ENCODE measurements at places on chromosomes 1 and 21. TPM values are rescaled to one million over a fixed set of nuclear protein-coding genes. Genes with fewer than 3 reads are reported as not detected.

- no peak for DNase-seq
Measured at GRCh38 chr1:113846391-113847035, 25.0 kb downstream of the PTPN22 start.

DNA sequence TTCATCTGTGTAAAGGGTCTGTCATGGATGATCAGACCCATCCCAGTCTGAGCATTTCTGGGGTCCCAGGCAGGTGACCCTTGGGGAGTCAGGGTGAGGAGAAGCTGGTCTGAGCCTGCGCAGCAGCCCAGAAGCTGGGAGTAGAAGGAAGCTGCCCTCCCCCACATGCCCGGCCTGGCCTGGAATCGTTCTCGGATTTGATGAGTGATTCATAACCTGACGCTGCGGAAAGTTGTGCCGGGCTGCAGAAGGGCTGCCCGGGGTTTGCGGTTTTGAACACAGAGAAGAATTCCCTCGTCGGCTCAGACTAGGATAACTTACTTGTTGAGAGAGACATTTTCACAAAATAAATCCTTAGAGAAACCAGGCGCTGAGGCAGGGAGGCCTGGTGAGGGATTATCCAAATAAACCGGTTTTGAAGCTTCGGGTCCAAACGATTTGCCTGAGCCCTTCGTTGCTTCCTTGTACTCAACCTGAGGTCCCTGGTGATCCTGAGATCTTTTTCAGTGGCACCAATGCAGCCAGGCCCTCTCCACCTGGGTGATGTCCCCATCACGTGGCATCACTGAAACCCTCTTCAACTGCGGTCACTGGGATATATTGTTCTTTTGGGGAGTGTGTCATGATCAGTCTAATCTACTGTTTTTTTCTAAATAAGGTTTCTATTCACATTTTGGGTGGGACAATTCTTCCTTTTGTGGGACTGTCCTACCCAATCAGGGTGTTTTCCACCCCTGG is 29.2 kb downstream of the EPHB2 start:
- DNase-seq, result no peak

DNA sequence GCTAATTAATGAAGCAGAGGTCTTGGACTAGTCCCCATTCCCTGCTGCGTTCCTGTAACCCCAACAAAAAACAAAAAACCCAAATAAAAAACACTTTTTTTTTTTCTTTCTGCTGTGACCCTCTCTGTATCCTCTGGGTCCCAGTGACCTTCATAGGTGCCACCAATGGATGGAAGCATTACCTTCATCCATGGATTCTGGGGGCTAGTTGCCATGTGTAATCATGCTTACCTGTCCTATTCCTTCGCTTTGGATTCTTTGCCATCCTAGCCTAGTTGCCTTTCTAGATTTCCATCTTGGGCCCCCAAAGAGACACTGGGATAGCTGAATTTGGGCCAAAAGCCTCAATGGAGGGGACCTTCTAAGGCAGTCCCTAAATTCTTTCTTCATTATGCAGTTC is 1208.7 kb downstream of the BRINP3 start:
- no peak for DNase-seq

KIF17 gene
- total RNA-seq, result not detected

DNA sequence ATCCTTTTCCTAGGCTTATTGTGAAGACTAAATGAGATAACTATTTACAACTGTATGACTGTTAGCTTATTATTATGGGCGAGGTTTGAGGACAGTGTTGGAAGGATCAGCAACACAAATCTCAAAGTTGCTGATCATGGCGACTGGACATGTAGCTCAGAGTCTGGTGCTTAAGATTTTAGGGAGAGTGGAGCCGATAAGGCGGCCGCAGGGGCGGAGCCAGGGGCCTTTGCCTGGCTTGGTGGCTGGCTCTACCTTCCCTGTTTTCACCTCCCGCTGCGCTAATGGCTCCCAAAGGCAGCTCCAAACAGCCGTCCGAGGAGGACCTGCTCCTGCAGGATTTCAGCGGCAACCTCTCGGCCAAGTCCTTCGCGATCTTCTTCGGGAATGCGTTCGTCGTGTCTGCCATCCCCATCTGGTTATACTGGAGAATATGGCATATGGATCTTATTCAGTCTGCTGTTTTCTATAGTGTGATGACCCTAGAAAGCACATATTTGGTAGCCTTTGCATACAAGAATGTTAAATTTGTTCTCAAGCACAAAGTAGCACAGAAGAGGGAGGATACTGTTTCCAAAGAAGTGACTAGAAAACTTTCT is 45.5 kb downstream of the GIPC2 start:
- no peak for DNase-seq

- DNase-seq, result no peak
Measured at GRCh38 chr1:173082913-173083312, 32.2 kb upstream of the TNFSF18 start.

GRCh38 chr1:163657719-163658118 is 336.0 kb downstream of the NUF2 start:
- DNase-seq, result no peak

OR10J1 gene
- total RNA-seq, result not detected

- no peak for DNase-seq
Measured at GRCh38 chr1:92211166-92211565, 6.5 kb upstream of the C1orf146 start.

GRCh38 chr1:223177681-223178080 is 34.6 kb upstream of the TLR5 start:
- no peak for DNase-seq

DYRK1A gene
- 68.1 TPM for total RNA-seq

- no peak for DNase-seq
Measured at GRCh38 chr1:77990629-77991204, 11.8 kb upstream of the FUBP1 start.

DNA sequence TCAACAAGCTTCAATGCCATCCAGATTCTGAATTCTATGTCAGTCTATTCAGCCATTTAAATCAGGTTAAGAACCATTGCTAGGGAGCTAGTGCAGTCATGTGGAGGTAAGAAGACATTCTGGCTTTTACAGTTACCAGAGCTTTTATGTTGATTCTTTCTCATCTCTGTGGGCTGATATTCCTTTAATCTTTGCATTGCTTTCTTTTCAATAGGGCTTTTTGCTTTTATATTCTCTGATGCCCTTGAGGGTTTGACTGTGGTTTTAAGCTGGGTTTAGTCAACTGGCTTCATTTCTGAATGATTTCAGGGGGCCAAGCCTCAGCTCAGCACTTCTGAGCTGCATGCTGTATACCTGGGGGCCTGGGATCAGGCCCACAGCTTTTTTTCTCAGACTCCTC is 51.0 kb upstream of the GORAB start:
- no peak for DNase-seq

ZC3H11A gene
- 85.5 TPM for total RNA-seq

DLGAP3 gene
- total RNA-seq, result 0.93 TPM

DNA sequence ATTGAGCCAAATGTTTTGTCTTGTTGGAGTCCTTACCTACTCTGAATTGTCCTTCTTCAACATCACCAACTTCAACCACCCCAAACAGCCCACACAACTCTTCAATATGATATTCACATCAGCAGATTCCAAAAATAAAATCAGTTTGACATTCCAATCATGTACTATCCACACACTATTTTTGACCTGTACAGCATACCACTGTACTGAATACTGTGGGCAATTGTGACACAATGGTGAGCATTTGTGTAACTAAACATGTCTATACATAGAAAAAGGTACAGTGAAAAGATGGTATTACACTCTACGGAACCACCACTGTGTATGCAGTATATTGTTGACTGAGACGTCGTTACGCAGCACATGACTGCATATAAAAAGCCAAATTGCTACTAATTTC is 223.1 kb downstream of the KCNT2 start:
- no peak for DNase-seq

DNA sequence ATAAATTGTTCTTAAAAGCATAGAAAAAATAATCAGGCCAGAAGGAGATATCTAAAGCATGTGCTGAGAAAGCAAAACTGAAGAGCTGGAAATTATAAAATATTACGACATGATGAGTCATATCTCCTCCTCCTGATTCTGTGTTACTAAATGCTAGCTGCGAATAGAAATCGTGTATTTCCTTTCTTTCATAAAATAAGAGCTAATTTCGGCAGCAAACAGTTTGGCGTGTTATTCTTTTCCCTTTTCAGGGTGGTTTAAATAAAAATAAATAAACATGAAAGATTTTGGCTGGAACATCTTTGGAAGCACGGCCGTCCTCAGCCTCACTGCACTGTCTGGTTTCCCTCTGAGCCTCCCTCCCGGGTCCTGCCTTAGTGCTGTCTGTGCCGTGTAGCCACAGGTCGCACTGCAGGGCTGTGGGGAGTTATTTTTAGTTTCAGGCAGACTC is 56.0 kb downstream of the ADARB1 start:
- no peak for DNase-seq

- no peak for DNase-seq
Measured at GRCh38 chr1:107673006-107673405, 292.0 kb downstream of the VAV3 start.

TNFRSF9 gene
- 57.0 TPM for total RNA-seq

DNA sequence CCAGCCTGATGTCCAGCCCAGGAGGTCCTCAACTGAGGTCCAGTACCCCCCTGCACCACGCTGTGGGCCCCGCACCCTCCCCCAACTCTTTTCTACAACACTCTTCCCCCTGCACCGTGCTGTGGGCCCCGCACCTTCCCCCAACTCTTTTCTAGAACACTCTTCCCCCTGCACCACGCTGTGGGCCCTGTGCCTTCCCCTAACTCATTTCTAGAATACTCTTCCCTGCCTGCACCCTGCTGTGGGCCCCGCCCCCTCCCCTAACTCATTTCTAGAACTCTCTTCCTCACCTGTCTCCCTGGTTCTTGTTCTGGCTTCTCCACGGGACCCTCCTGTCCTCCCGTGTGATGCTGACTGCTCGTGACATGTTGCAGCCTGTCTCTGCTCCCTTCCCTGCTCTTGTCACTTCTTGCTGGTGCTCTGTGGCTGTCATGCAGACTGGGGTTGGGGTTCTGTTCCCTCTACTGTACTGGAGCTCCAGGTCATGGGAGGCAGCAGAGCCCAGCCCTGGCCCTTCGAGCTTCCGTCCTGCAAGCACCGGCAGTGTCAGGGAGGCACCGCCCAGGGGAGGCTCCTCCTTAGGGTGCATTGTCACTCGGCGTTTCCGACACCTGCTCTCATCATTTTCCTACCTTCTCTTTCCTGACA is 160.1 kb upstream of the COL6A1 start:
- DNase-seq, result no peak

- DNase-seq, result no peak
Measured at GRCh38 chr1:117260761-117261423, 50.2 kb upstream of the VTCN1 start.

- peak; percentile 2 for DNase-seq
Measured at GRCh38 chr1:165257969-165258459, 98.5 kb downstream of the LMX1A start.

DNA sequence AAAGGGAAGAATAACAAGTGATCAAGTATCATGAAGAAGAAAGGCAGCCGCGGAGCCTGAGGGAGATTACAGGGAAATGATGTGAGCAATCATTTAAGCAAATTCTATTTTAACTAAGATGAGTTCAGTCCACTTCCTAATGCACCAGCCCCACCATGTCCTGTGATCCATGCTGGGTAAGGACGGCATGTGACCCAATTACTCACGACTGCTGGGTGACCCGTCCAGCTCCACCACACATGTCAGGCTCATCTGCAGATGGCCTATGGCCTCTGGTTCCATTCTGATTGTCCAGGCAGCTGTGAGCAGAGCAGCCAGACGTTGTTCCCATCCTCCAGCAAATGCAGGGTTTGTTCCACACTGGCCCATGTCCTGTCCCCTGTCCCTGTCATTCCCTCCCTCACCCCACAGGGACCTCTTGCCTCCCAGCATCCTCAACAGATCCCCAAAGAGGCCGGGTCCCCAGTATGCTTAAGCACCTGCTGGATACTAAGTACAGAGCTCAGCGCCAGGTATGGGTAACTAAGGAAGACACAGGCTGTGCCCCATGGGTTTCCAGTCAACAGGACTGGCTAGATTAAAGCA is 87.9 kb downstream of the MATN1 start:
- DNase-seq, result no peak

DNA sequence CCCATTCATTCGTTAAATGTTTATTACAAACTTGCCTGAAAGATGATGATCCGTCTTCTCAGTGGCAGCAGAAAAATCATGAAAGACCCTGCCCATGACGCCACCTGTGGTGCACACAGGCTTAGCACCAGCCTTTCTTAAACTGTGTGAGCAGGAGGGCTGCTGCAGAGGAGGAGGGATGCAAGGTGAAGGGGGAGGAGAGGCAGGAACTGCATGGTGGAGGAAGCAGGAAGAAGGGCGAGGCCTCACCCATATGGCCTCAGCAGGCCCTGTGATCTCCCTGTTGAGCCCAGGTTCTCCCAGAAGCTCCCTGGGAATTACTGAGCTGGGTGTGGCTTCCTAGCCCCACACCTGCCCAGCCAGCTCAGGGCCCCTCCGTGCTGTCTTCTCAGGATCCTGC is 25.0 kb upstream of the RD3 start:
- no peak for DNase-seq

NHLH1 gene
- total RNA-seq, result 0.66 TPM

CTPS1 gene
- 172 TPM for total RNA-seq

- DNase-seq, result no peak
Measured at GRCh38 chr21:32611471-32611997, 643 bp downstream of the CFAP298 start.

DNA sequence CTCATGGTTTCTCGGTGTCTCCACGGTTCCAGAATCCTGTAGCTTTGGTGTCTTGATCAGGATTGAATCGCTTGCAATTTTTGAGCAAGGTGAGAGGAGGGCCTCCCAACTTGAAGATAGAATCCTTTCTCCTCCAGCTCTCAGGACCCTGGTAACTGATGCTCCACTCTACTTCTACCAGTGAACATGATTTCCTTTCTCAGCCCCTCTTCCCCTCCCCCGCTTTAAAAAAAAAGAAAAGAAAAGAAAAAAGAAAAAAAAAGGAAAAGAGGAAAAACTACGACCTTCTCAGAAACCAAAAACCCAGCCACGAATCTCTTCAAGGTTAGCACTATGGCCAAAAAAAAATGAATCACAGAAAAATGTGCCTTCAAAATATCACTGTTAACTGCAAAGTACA is 1.2 kb downstream of the ARHGEF11 start:
- no peak for DNase-seq

DNA sequence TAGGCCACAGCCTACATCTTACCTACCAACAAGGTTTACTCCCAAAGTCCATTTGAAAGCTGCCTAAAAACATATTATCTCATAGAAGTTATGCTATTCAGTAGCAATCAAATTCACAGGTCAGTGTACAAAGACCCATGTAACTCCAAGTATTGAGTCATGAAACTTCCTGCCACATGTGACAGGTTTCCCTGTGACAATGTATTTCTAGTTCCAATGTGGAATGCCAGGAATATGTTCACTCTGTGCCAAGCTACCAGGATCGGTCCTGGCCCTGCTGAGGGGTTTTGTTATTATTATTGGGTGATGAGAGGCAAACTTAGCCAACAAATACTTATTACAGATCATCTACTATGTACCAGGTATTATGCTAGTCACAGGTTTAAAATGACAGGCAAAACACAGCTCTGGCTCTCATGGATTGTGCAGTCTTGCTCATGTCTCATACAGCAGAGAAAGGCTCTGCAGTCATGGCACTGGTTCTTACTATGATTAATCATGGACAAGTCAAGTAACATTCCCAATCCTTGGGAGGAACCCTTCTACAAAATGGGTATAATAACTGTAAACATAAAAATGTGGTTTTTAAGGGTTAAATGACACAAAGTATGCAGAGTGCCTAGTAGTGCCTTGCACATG is 22.5 kb downstream of the DPH5 start:
- no peak for DNase-seq

GRCh38 chr1:22420455-22421053 is 31.1 kb upstream of the ZBTB40 start:
- peak; percentile 23 for DNase-seq

HSPA6 gene
- total RNA-seq, result 0.59 TPM

- no peak for DNase-seq
Measured at GRCh38 chr1:36330940-36331339, 7.5 kb upstream of the EVA1B start.

- DNase-seq, result no peak
Measured at GRCh38 chr1:1543706-1544099, 3.3 kb upstream of the TMEM240 start.

Data from activated T-helper 1 cell treated with anti-CD3 and anti-CD28 coated beads, Interleukin-12 subunit alpha, Interleukin-12 subunit beta, Interleukin-2, Interleukin-4 antibody, amounts not matched to agents 30 ng/mL and 10 ng/mL and 1 ng/mL, durations not matched to agents 14 hours and 24 hours and 36 hours (primary cell).